Choroid plexus epithelial cell (primary cell): ENCODE measurements at places on chromosomes 4 and X.

DNA sequence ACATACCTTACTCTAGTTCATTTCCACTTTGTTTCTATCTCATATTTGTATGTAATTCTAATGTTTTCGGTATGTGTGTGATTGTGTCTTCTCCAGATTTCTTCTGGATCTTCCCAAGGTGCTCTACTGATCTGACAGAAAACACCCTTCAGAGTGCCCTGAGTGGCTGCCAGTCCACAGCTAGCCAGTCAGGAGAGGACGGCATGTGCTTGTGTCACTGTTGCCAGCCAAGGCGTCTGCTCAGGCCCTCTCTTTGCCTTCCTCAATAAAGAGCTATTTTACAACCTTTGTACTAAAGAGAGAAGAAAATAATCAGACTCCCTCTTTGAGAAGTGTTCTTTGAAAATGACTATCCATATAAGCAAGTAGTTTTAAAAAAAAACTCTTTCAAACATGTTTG is 29.0 kb downstream of the CD99L2 start:
- DNase-seq = no peak

- peak; percentile 4 for DNase-seq
Measured at GRCh38 chr4:62881901-62882300, 1527.3 kb downstream of the TECRL start.

- no peak for DNase-seq
Measured at GRCh38 chrX:2192584-2193272, 308.0 kb downstream of the DHRSX start.

DNA sequence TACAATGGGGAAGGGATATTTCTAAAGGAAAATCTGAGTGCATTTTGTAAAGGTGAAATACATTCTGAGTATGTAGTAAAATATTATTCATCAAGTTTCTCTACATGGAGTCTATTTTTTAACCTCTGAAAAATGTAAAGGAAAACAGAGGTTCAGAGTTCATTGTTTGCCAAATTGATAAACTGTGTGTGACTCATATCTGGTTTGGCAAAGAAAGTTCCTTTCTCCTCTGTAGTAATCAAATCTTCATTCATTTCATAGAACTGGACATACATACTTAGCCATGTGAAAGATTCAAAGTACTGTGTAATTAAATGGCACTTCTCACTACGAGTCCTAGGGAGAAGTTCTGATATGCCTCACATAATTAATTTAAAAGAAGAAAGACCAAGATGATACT is 61.6 kb downstream of the HPGD start:
- peak; percentile 48 for DNase-seq

- peak; percentile 16 for DNase-seq
Measured at GRCh38 chrX:134241960-134242619, 5.1 kb downstream of the CCDC160 start.

GRCh38 chr4:129240816-129241215 is 144.9 kb downstream of the C4orf33 start:
- DNase-seq = peak; percentile 32

GRCh38 chr4:577499-578450 is 1.7 kb upstream of the TMEM271 start:
- peak; percentile 17 for DNase-seq

DNA sequence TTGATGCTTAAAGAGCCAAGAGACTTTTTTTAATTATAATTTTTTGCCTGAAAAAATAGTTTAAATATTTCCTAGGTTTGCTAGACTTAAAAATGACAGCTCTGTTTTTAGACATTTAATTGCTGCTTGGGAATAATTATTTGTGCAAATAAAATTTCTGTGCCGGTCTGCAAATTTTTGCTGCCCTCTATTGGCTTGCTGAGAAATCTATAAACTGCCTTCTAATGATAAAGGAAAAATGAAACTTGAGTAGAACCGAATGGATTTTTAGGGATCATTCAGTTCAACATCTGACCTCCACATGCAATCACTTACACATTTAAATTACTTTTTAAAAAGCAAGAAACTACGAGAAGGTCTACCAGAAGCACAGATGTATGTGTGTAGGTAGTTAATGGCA is 434.0 kb downstream of the FAM133A start:
- DNase-seq = no peak

GRCh38 chr4:153637201-153637600 is 46.9 kb upstream of the TLR2 start:
- DNase-seq = no peak

- no peak for DNase-seq
Measured at GRCh38 chr4:27217261-27217769, 356.7 kb downstream of the STIM2 start.

GRCh38 chr4:80412322-80412721 is 76.8 kb downstream of the CFAP299 start:
- DNase-seq = no peak

DNA sequence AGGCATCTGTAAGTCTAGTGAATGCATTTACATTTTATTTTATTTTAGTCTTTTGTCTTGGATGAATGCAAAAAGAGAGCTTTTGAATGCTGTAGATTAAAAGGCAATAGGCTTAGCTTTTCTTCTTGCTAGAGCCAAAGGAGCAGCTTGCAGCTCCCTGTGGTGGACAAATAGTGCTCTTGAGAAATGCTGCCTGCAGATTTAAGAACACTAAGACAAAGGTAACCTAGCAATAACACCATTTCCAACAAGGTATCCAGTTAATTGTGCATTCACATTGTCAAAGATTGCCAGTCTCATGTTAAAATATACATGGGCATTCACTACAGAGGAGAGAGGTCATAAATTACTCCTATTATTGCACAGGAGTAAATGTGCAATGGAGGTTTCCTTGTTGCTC is 859.2 kb upstream of the PRKX start:
- no peak for DNase-seq

- no peak for DNase-seq
Measured at GRCh38 chrX:148649145-148649795, 148.9 kb downstream of the AFF2 start.

DNA sequence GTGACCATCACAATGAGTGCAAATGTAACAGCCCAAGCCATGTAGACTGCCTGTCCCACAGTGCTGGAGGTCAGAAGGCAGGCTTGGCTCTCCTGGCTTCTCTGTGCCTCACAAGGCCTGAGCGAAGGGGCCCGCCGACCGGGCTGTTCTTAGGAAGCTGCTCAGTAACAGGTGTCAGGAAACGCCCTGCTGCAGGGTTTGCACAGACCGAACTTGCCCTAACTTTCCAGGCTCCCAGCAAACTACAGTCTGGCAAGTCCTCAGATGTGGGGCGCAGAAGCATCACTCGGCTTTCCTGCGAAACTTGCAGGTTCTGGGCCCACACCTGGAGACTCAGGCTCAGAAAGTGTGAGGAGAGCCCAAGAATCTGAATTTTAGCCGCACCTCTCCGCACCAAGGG is 87.6 kb downstream of the CRMP1 start:
- no peak for DNase-seq

DNA sequence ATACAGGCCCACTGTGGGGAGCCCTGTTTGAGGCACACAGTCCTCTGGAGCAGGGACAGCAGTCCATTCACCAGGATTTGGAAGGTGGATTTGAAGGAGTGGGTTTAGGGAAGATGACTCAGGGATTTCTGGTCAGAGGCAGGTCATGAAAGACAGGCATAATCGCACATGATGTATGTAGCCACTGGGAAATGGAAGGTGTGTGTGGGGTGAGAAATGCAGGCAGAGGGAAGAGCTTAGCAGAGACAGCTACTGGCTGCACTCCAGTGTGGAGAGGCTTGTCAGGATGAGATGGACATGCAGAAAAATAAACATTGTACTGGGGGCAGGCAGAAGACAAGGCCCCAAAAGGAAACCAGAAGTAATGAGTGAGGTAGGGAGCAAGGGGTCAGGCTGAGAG is 85.2 kb upstream of the STS start:
- peak; percentile 56 for DNase-seq

- DNase-seq = peak; percentile 27
Measured at GRCh38 chrX:85611926-85612325, 232.5 kb upstream of the POF1B start.

GRCh38 chr4:173139561-173139960 is 29.1 kb upstream of the GALNT7 start:
- DNase-seq = no peak

DNA sequence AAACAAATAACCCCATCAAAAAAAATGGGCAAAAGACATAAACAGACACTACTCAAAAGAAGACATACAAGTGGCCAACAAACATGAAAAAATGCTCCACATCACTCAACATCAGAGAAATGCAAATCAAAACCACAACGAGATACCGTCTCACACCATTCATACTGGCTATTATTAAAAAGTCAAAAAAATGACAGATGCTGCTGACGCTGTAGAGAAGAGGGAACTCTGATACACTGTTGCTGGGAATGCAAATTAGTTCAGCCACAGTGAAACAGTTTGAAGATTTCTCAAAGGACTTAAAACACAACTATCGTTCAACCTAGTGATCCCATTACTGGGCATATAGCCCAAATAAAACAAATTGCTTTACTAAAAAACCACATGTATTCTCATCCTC is 671.2 kb upstream of the FTHL17 start:
- no peak for DNase-seq

GRCh38 chr4:85650908-85651307 is 176.0 kb downstream of the ARHGAP24 start:
- no peak for DNase-seq

DNA sequence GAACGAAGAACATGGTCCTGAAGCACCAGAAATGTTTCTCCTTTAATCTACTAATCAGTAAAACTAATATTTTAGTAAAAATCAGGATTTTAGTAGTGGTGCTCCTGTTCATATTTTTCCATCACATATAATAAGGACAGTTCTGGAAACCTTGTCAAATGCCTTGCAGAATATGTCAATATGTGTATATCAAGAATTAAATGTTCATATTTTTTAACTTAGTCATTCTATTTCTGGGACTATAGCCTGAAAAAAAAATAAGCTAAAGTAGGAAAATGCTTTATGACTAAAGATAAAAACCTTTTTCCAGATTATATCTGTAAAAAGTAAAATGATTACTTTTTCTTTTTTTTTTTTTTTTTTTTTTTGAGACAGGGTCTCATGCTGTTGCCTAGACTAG is 65.1 kb downstream of the MAB21L2 start:
- DNase-seq = peak; percentile 12

DNA sequence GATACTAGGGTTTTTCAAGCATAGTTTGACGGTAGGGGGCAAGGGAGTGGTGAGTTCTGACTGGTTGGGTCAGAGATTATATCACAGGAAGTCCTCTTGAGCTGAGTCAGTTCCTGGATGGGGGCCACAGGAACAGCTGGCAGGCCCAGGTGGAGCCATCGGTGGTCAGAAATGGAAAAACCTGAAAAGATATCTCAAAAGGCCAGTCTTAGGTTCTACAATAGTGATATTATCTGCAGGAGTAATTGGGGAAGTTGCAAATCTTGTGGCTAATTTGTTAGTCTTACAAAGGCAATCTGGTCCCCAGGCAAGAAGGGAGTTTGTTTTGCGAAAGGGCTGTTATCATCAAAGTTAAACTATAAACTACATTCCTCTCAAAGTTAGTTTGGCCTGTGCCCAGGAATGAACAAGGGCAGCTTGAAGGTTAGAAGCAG is 159.3 kb downstream of the PTCHD1 start:
- DNase-seq = peak; percentile 58
